HepG2 (cell line): ENCODE measurements at places on chromosomes 2 and 18. TPM values are rescaled to one million over a fixed set of nuclear protein-coding genes. Genes with fewer than 3 reads are reported as not detected.

BZW1 gene
- total RNA-seq: 384 and 709 TPM in 2 replicates

DNA sequence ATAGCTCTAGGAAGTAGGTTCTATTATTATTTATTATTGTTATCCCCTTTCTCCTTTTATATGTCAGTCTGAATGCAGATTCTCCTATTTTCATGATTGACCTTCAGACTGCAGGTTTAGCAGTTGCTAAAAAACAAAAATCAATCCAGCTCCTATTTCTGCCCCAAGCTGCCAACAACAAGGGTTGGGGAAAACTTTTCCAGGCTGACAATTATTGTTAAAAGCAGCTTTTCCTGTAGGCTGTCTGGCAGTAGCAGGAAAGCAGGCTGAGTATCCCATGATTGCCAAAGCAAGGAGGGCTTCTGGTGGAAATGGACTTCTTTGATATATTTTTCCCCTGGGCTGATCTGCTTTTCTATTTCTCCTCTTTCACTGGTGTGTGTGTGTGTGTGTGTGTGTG lies 78.0 kb upstream of the CTLA4 start:
- DNase-seq: no peak
- no peak overlapping the region for H3K4me3 ChIP-seq
- H3K36me3 ChIP-seq: no peaks in the 10 kb centered on the region

GRCh38 chr2:191301971-191302370 lies 56.8 kb downstream of the MYO1B start:
- H3K27ac ChIP-seq: no peak overlapping the region
- no peak for DNase-seq
- H3K4me3 ChIP-seq: no peak overlapping the region
- H3K4me1 ChIP-seq: peaks cover 18% of the 10 kb centered on the region
- H3K27me3 ChIP-seq: no peaks in the 10 kb centered on the region

DNA sequence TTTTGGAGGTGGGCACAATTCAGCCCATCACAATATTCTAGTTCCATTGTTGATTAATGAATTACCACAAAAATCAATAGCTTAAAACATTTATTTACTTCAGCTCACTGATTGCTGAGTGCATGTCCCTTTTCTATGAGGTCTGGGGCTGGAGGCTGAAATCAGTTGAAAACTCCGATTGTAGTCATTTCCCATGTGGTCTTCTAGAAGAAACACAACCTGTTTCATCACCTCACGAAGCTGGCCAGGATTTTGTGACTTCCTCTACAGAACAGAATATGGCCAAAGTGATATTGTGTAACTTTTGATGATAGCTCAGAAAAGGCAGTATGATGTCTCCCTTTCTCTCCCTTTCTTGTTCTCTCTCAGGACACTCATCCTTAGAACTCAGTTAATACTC lies 44.1 kb upstream of the CYRIA start:
- DNase-seq: no peak
- 0 out of 3 replicates have a peak, but pooled peaks cover 3% of the 10 kb centered on the region for H3K27me3 ChIP-seq
- H3K36me3 ChIP-seq: no peaks in the 10 kb centered on the region
- no peak overlapping the region for H3K4me3 ChIP-seq
- no peak overlapping the region for H3K27ac ChIP-seq

- no peak for DNase-seq
- H3K27me3 ChIP-seq: no peaks in the 10 kb centered on the region
- H3K27ac ChIP-seq: no peak overlapping the region
- H3K4me3 ChIP-seq: no peak overlapping the region
- H3K36me3 ChIP-seq: no peaks in the 10 kb centered on the region
These were observed 133.1 kb downstream of the SH3RF3 start for GRCh38 chr2:109261906-109262631.

GRCh38 chr2:15107137-15107536 lies 454.0 kb downstream of the NBAS start:
- H3K4me3 ChIP-seq: no peak overlapping the region
- no peaks in the 10 kb centered on the region for H3K36me3 ChIP-seq
- no peaks in the 10 kb centered on the region for H3K27me3 ChIP-seq
